NT2/D1 (cell line): ENCODE measurements at places on chromosomes 16 and 17.

DNA sequence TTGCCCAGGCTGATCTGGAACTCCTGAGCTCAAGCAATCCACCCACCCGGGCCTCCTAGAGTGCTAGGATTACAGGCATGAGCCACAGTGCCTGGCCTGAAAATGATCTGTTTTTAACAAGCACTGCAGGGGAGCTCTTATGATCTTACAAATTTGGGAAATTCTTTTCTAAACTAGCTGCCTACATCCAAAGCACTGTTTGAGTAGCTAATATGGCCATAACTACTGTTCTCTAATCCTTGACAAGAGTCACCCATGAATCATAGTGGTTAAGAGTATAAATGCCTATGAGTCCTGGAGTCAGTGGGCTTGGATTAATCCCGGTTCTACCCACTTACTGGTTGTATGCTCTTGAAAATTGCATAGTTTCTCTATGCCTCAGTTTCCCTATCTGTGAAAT, 1.4 kb upstream of the CPPED1 start:
- no peak for DNase-seq

- DNase-seq = no peak
Measured at GRCh38 chr16:68492543-68493411, 44.5 kb upstream of the SMPD3 start.

DNA sequence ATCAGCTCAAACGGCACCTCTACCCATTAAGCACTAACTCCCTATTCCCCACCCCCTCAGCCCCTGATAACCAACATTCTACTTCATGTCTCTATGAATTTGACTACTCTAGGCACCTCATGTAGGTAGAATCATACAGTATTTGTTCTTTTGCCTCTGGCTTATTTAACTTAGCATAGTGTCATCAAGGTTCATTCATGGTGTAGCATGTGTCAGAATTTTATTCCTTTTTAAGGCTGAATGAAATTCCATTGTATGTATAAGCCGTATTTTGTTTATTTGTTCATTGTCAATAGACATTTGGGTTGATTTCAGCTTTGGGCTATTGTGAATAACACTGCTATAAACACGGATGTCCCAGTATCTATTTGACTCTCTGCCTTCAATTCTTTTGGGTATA, 794.9 kb upstream of the SOX9 start:
- DNase-seq = no peak

GRCh38 chr16:4976611-4977145, 18.5 kb downstream of the SEC14L5 start:
- no peak for DNase-seq

GRCh38 chr17:44636562-44636961, 19.7 kb upstream of the MEIOC start:
- no peak for DNase-seq

DNA sequence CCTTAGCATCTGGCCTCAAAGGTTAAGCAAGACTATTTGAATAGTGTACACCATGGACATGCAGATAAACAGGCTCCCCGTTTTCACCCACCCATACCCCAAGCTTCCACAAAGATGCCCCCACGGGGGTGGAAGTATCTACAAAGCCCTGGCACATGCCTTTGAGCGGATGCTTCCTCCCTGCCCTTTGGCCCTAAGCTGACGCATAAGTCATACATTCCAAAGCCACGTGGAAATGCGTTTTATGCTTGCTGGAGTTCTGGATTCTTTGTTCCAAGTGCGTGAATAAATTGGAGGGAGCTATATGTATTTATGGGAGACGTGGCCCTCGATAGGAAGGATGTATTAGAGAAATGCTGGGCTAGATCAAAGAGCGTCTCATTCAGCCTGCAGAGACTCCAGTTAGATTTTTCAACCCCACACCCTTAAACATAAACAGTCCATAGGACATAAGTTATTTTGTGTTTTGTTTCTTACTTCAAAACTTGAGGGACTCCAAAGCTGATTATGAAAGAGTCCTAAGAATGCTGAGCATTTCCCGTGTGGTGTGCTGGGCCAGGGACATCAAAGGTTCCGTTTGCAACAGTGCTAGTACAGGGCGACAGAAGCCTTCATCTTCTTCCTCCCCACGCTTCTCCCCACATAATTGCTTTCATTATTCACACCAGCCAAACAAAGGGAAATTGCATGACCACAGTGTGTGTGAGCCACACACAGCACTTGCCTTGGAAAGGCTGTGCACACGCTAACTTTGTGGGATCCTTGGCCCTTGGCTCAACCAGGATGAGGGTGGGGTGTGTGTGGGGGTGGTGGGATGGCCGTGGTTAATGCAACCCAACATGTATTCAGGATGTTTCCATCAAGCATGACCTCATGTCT, 73.6 kb downstream of the WIPI1 start:
- no peak for DNase-seq

- DNase-seq = no peak
Measured at GRCh38 chr16:2691491-2692248, 9.3 kb downstream of the KCTD5 start.

DNA sequence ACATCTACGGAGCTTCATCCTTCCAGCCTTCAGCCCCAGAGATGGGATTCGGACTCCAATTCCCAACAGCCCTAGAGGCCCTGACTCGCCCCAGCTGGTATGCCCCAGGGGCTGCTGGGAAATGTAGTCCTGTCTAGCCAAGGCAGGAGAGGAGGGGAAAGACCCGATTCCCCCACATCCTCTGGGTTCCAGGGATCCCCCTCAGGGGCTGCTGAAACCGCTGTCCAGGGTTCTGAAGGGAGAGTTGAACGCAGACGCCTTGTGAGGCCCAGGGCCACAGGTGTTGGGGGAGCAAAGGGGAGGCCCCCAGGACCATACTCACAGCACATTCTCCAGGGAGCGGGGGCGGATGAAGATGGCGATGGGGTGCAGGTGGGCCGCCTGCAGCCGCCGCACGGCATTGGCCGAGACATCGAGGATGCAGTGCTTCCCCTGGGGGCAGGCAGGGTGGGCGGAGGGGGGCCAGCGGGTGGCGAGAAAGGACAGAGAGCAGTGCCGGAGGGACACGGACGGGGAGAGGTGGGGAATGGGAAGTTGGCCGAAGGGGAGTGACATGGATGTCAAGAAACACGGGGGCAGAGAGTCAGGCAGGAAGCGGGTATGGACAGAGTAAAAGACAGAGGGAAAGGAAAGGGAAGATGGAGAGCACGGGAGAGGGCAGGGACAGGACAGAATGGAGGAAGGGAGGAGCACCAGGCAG, 12.6 kb upstream of the ASGR1 start:
- DNase-seq = peak; percentile 47

DNA sequence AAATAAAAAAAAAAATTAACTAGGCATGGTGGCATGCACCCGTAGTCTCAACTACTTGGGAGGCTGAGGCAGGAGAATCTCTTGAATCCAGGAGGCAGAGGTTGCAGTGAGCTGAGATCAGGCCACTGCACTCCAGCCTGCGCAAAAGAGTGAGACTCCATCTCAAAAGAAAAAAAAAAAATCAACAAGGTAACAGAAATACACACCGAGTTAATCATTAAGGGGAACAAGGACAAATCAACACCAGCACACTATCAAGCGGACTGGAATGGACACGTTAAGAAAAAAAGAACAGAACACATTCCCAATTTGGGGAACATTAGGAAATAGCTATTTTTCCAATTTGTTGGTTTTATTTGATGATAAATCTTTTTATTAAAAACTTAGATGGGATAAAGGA, 28.4 kb upstream of the GLG1 start:
- DNase-seq = no peak

DNA sequence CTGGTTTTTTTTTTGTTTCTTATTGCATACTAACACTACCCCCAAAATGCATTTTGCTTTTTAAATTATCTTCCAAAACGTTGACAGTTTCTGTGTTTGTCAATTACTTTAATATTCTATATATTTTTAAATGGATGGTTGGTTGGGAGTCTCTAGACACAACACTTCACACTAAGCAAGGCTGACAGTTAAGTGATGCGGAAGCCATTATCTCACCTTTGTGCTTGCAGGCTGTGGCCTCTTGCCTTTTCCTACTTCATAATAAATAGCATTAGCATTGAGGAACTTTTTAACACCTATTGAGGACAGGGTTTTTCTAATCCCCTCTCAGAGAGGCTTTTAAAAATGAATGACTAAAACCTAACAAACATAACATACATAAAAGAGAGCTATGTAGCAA, 280.8 kb upstream of the TBX2 start:
- no peak for DNase-seq

- DNase-seq = no peak
Measured at GRCh38 chr16:866252-866896, 65.8 kb upstream of the GNG13 start.

DNA sequence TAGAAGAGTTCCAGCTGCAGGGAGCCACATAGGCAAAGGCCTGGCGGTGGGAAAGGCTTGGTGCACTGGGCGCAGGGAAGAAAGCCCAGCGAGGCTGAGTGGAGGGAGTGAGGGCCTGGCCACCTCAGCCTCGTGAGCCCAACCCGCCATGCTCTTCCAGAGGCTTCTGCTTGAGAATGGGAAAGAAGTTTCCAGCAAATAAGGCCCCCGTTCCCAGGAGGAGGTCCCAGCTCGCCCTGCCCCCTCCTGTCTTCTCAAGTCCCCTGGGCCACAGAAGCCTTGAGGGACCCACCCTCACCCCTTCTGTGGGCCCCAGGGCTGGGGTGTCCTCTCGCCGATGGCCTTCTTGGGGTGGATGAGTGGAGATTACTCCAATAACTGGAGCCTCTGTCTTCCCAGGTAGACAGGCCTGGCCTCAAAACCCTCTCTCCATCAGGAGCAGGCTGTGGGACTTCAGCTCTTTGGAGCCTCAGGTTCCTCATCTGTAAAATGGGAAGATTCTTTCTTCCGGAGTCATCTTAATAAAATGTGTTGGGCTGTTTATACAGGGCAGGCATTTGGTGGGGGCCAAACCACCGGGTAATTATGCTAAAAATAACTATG, 933 bp upstream of the SNN start:
- no peak for DNase-seq

DNA sequence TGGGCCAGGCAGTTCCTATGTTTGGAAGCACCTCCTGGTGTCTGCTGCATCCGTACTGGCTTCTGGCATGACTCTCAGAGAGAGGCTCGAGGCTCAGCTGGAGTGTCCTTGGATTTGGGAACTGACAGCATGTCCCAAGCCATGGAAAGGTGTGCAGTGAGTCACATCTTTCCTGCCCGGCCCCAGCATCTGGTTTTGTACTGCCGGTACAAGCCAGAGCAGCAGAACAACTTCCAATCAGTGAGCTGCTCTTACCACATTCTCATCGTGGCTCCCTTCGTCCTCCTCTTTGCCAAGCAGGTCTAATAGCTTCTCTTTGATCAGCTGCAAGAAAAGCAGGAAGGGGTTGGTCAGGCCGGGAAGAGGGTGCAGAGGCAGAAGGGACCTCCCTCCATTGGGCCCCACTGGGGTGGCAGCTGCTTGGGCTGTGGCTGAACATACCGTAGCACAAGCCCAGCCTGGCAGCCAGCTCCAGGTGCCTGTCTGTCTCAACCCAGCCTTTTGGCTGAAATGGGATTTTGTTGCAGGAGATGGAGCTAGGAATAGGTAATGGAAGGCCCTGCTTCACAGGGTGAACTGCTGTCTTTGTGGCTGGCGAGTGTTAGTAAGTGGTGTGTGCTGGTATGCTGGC, 24.2 kb downstream of the SPACA3 start:
- DNase-seq = no peak

DNA sequence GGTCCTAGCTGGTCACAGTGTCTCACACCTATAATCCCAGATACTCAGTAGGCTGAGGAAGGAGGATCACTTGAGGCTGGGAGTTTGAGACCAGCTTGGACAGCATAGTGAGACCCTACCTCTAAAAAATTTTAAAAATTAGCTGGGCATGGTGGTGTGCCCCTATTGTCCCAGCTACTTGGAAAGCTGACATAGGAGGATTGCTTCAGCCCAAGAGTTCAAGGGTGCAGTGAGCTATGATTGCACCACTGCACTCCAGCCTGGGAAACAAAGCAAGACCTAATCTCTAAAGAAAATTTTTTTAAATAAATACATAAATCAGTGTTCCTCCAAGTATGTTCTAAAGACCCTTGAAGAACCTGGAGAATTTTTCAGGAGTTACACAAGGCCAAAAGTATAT, 50.6 kb upstream of the GNAO1 start:
- DNase-seq = no peak

DNA sequence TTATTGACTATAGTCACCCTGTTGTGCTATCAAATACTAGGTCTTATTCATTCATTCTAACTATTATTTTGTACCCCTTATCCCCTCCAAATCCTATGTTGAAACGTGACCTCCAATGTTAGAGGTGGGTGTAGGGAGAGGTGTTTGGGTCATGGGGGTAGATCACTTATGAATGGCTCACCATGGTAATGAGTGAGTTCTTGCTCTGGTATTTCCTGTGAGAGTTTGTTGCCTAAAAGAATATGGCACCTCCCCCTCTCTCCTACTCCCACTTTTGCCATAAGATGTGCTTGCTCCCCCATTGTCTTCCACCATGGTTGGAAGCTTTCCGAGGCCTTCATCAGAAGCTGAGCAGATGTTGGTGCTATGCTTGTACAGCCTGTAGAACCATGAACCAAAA, 59.3 kb upstream of the BRD7 start:
- peak; percentile 36 for DNase-seq

- no peak for DNase-seq
Measured at GRCh38 chr16:30368122-30368791, 2.0 kb downstream of the TBC1D10B start.

- no peak for DNase-seq
Measured at GRCh38 chr17:41065829-41066624, at the start of gene KRTAP2-4. TSS of gene KRTAP2-4 (minus strand) at chr17:41065879. CDS start at chr17:41065845, 34 bp downstream.

DNA sequence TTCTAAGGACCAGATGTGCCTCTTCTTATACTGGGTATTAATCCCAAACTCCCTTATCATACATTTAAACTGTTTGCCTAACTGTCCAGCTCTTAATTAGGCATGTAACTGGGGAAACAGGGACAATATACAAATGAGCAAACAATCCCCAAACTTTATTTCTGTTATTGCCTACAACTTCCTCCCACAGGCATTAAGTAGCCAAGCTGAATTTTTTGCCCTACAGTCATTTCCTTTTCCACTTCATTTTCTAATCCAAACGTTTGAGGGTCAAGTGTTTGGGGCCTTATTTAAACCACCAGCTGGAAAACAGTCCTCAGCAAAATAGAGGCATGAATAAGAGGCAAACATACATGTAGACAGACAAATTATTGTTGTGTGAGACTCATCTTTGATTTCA, 77.4 kb upstream of the CCL2 start:
- no peak for DNase-seq

DNA sequence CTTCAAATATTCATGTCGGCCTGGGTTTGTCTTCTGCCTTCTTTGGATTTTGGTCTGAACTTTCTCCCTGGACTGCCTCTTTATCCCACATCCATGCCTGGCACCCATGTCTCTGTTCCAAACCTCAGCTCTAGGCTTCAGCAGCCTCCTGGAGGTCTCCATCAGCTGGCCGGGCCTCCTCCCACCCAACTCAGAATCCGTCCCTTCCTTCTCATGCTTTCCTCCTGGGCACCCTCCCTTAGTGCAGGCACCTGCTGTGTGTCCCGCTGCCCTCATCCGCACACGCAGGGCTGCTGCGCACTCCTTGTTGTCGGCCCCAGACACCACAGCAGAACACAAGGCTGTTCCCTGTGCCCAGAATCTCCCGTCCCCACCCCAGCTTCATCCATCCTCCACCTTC, 14.0 kb downstream of the LDHD start:
- no peak for DNase-seq

- no peak for DNase-seq
Measured at GRCh38 chr16:28532940-28533647, 5.7 kb downstream of the NUPR1 start.

GRCh38 chr17:76238847-76239537, 1.3 kb downstream of the RNF157 start:
- no peak for DNase-seq
